ENCODE measurements at places on chromosomes 4 and X.

GRCh38 chrX:31837445-31838049 lies 765.7 kb upstream of the FTHL17 start:
- DNase-seq: no peak

- no peak for DNase-seq
Observed at GRCh38 chr4:107120661-107121060, 84.5 kb upstream of the DKK2 start.

GRCh38 chrX:29012867-29013266 lies 425.6 kb downstream of the IL1RAPL1 start:
- no peak for DNase-seq

DNA sequence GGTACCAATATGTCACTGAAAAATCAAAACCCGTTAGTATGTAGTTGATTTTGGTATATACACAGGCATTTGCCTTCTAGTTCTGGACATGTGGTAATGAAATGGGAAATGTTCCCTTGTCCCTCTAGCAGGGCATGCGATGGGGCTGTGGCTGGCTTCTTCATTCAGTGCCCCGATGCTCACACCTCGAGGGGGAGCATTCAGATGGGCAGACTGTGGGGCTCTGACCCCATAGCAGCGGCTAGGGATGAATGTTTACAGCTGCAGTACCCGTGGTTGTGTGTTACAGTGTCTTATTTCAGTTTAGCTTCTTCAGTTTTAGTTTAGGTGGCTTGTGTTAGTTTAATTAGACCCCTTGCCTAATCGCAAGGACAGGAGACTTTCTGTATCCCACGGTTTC lies 1741.0 kb upstream of the PCDH10 start:
- DNase-seq: no peak

DNA sequence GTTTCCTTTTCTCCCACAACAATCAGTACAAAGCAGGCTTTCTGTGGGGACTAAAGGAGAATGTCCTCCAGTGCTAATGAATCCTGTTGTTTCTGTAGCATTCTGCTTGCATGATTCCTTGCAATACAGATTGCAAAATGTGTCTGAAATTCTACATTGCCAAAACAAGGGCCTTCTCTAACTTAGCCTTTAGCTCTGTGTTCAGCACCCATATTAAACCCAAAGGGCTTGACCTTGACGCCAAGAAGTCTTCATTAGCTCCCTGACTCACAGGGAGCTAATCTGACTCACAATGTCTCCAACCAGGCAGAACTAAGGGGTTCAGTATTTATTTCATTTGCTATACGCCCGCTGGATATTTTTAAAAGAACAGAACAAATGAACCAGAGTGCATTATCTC lies 241.4 kb upstream of the CLNK start:
- DNase-seq: peak; percentile 3

DNA sequence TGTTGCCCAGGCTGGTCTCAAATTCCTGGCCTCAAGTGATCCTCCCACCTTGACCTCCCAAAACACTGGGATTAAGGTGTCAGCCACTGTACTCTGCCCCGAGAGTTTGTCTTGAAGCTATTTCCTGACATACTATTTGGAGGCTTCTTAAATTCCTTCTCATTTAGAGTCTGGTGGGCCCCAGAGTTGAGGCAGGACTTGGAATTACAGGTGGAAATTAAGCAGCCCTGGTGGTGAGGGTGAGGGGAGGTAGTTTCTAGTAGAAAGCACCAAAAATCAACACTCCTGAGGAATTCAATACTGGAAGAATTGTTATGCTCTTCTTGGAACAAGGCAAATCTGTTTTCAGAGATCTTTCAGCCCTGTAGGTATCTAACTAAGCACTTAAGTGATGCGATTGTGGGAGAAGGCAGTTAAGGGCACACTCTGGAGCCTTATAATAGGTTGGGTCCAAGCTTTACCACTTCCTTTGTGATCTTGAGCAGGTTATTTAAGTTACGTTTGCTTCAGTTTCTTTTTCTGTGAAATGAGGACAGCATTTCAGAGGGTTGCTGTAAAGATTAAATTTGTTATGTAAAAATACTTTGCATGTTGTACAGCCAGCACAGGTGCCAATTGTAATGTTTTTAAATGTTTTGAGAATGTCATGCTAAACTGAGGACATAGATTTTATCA lies 200.7 kb downstream of the SOWAHB start:
- no peak for DNase-seq

- no peak for DNase-seq
Observed at GRCh38 chr4:8646296-8647093, 53.9 kb downstream of the CPZ start.

- peak; percentile 79 for DNase-seq
Observed at GRCh38 chr4:139603576-139604410, 47.8 kb upstream of the SETD7 start.
